Activated naive CD4-positive, alpha-beta T cell treated with anti-CD3 and anti-CD28 coated beads for 36 hours (primary cell): ENCODE measurements at places on chromosomes 2 and 18.

- no peak for DNase-seq
Observed at GRCh38 chr2:172358691-172359556, 68.5 kb upstream of the ITGA6 start.

DNA sequence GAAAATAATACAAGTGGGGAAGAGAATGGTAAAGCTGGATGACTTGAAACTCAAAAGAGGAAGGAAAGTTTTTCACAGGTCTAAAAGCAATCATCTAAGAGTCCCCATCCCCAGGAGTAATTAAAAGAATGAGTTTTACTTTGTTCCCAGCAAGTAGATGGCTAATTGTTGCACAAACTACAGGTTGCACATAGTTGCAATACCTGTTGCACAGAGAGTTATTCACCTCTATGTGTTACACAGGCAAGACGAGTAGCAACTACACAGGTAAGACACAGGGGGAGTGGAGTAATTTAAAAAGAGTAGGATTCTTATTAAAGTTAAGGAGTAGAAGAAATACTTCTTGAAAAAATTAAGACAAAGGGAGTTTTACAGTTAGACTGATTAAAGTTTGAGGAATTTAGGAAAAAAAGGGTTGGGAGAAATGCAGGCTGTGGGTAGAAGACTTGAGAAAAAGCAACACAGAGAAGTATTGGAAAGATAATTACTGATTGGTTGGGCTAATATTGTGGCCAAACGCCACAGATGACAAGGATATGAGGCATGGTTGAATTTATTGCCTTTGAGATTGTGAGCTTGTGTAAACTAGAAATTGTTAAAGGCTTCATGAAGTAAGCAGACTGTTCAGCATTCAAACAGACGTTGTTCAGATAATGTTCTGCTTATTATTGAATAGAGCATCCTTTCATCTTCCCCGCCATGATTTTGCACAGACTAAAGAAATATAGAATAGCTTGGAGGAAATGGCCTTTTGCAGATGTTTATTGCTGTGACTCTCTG is 699.3 kb downstream of the NR4A2 start:
- DNase-seq: no peak

GRCh38 chr2:173672573-173673340 is 292.4 kb downstream of the SP3 start:
- DNase-seq: no peak

- peak; percentile 14 for DNase-seq
Observed at GRCh38 chr18:79447703-79448367, 52.1 kb downstream of the NFATC1 start.

- DNase-seq: no peak
Observed at GRCh38 chr2:37683921-37684780, 12.7 kb upstream of the CDC42EP3 start.

GRCh38 chr2:163633291-163633690 is 102.5 kb downstream of the FIGN start:
- no peak for DNase-seq

DNA sequence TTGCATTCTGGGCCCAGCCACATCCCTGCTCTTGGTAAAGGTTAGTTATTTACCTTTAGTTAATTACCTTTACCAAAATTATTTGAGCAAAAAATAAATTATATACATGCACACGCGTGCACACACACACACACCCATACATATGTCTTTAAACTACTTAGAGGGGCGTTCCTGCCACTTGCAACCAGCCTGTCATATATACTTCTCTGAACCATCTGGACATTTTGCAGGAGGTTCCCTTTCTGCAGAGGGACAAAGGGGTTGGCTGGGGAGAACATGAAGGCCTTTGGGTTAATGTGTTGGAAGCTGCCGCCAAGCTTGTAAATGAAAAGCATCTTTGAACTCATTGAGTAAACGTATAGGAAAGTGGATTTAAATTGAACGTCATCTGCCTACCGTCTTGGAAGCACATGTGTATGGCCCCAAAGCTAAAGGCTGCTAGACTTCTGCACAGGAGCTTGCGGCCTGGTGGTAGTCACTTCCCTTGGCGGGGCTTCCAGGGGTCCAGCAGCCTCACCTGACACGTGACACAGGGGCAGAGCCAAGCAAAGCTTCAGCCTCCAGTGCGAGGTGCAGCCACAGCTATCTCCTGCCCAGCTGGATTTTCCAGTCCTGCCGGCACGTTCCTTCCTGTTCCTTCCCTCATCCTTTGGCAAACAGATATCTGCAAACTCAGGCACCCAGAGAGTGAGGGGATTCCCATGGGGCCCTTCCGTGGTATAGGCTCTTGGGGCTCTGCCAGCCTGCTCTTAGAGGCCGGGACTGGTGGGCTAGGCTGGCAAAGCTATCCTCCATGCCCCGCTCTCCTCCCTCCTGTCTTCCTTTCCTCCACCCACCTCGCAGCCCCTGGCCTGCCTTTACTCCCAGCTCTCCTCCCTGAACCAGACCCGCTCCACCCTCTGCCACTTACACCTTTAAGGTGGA is 46.1 kb downstream of the SERTAD2 start:
- no peak for DNase-seq

DNA sequence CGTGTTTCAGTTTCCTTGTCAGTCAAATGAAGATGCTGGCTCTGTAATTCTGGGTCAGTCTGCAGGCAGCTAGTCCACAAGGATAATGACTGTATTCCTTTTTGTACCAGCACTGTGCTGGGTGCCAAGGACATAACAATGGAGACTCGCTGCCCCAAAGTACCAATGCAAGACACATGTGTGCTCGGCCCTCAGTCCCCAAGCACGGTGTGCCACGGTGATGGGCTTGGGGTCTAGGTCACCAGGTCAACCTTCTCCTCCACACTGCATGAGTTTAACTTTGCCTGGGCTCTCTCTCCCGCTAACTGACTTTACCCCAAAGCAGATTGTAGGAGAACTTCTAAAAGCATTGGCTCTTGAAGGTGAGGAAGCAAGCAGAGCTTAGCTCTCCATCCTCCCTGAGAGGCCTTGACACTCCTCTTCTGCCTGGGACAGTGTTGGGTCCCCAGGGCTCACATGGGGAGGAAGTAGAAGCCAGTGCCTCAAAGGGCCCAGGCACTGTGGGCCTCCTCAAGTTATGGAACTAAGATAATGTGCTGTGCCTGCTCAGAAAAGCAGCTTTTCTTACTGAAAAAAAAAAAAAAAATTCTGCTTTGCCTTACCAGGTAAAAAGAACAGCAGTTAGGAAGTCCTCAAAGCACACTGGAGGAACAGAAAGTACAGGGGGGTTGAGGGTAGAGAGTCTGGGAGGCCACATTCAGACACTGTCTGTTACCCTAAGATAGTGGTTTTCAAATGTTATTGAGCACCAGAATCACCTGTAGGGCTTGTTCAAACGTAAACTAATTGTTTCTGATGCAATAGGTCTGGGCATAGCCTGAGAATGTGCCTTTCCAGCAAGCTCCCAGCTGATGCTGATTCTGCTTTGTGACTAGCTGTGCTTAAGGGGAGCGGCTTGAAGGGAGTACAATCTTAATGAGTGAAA is 276.4 kb upstream of the CXCR4 start:
- DNase-seq: no peak

GRCh38 chr18:11500153-11501122 is 109.0 kb upstream of the SLC35G4 start:
- no peak for DNase-seq

GRCh38 chr2:10454505-10454904 is 6.4 kb upstream of the ODC1 start:
- no peak for DNase-seq

DNA sequence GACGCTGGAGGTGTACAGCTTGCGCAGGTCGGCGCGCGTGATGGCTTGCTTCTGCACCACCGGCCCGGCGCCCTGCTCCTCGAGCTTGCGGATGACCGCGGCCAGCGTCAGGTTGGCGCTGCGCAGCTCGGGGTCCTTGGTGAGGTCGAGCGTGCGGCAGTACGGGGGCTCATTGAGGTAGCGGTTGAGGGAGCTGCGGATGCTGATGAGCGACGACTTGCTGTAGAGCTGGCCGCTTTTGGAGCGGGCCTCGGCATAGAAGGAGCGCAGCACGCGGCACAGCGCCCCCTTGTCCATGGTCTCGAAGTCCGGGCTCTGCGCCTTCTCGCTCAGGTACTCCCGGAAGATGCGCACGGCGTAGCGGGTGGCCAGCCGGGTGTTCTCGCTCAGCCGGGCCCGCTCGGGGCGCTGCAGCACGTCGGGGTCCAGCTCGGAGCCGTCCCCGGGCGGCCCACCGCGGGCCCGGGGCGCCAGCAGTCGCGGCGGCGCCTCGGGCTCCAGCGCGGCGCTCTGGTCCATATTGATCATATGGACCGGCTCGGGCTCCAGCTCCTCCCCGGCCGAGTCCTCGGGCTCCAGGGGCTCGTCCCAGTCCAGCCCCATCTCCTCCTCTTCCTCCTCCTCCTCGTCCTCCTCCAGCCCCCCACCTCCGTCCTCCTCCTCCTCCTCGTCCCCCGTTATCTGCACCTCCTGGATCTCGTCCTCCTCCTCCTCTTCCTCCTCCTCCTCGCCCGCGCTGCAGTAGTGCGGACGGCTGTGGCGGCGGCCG is 523 bp downstream of the KCTD1 start:
- peak; percentile 55 for DNase-seq

DNA sequence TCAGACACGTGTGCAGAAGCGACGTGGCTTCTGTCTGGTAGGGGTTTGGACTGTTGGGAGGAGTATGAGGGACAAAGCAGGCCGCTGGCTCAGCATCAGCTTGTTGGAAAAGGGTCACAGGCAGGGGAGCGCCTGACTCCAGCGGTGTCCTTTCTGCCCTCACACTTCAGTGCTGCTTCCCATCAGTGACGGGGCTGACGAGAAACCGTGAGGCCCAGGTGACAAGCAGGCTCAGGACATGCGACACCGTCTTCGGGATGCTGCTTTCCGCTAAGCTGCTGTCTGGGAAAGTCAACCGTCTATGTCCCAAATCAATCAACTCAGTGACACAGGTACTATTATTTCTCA is 90.5 kb downstream of the USP40 start:
- no peak for DNase-seq

DNA sequence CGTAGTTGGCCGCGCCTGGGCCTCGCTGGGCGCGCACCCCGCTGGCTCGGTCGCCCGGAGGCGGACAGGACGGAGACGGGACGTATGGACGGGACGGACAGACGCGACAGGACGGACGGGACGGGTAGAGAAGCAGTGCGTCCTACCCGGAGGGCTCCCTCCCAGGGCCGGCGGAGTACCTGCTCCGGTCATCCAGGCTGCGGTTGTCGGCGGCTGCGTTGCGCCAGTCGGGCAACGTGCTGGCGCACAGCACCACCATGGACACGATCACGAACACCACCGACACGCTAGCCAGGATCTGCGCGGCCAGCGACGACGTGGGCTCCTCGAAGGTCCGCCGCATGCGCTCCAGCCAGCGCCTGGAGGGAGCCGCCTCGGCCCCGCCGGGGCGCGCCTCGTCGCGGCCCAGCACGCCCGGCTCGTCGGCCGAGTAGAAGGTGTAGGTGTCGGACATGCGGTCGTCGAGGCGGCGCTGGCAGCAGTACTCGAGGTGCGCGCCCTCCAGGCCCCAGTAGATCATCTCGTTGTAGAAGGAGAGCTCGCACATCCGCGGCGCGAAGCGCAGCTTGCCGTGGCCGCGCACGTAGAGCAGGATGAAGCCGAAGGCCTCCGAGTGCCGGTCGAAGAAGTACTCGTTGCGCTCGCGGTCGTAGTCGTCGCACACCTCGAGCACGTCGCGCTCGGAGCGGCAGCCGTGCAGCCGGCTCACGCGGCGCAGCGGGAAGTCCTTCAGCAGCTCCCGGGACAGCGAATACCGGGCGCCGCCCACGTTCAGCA is 903 bp downstream of the KCNG3 start:
- DNase-seq: peak; percentile 58

GRCh38 chr18:9441061-9441460 is 34.3 kb upstream of the RALBP1 start:
- DNase-seq: no peak

GRCh38 chr2:98460573-98461497 is 16.2 kb downstream of the INPP4A start:
- peak; percentile 91 for DNase-seq

DNA sequence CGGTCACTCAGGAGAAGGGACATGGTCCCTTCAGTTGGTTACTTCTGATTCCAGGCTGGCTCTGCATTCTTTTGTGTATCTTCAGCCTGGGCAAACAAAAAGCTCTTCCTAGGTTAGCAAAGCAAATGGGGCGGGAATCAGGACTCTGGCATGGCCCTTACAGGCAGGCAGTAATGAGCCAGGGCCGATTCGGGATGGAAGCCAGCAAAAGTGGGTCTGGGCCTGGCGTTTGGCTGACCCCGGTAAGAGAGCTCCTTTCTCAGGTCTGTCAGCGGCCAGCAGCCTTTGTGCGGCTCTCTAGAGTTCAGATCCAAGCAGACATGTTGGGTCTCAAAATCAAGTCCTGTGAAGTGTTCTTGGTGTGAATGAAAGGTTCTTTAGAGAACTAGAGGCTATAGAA is 81.5 kb upstream of the EML6 start:
- no peak for DNase-seq

- no peak for DNase-seq
Observed at GRCh38 chr18:51617572-51618260, 420.2 kb upstream of the MEX3C start.

GRCh38 chr2:230525682-230526081 is 109.7 kb downstream of the SP100 start:
- DNase-seq: no peak

DNA sequence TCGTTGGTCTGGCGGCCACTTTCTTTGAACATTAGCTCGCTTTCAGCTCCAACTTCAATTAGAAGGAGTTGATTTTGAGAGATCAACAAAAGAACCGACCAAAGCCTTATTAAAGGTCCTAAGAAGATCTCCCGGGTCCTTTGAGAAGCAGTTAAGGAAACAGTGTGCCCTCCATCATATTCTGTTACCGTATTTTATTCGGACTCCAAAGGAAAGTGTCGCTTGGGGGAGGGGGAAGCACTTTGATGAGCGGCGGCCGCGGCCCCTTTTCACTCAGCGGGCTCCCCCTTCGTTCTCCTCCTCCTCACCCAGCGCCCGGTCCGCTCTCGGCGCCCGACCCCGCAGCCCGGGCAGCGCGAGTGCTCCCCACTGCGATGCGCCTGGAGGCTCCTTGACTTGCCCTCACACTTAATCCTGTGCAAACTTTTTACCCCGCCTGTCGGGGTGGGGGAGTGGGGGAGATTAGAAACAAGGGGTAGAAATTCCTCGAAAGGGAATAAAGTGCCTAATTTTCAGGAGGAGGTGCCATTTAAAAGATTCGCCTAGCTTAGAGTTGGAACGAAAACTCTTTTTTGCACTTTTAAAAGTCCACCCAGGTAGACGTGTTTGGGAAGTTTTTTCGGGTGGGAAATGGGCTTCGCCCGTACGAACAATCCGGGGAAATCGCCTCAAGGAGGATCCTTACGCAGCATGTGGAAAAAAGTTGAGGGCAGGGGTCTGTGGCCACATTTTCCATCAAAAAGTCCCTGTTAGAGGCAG is 1.2 kb upstream of the OTX1 start:
- no peak for DNase-seq

- DNase-seq: no peak
Observed at GRCh38 chr2:95674186-95674585, 82.4 kb downstream of the TRIM43 start.

DNA sequence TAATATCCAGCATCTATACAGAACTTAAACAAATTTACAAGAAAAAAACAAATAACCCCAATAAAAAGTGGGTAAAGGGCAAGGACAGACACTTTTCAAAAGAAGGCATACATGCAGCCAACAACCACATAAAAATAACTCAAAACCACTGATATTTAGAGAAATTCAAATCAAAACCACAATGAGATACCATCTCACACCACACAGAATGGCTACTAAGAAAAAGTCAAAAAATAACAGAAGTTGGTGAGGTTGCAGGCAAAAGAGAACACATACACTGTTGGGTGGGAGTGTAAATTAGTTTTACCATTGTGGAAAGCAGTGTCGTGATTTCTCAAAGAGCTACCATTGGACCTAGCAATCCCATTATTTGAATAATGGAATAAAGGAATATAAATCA is 1973.9 kb upstream of the LRRTM1 start:
- no peak for DNase-seq
